ENCODE measurements at places on chromosomes 2 and 18.

DNA sequence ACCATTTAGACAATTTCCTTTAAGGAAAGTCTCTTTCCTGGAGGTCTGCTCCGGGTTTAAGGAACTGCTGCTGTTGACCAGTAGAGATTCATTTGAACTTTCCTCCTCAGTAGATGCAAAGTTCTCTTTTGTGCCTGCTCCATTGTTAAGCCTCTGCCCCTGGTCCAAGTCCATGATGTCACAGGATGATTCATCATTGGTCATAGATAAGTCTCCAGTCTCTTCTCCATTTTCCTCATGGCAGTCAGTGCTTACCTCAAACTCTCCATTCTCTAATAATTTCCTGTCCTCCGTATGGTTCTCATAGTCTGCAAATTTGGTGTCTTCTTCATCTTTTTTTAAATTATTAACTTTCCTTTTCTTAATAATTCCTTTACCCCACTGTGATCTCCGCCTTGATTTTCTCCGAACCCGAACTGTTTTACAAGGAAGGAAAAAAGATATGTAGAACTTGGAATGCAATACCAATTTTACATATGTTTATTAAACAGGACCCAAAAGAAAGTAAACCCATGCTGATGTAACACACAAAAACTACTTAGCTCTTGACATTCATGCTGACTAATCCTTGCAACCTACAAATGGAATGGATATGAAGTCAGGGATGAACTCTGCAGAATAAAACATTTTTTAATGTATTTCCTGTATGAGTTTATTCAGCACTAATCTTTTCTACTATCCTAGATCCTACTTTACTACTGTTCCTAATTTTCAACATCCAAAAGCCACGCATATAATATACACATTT is 169.1 kb downstream of the ATAD2B start:
- DNase-seq: no peak

DNA sequence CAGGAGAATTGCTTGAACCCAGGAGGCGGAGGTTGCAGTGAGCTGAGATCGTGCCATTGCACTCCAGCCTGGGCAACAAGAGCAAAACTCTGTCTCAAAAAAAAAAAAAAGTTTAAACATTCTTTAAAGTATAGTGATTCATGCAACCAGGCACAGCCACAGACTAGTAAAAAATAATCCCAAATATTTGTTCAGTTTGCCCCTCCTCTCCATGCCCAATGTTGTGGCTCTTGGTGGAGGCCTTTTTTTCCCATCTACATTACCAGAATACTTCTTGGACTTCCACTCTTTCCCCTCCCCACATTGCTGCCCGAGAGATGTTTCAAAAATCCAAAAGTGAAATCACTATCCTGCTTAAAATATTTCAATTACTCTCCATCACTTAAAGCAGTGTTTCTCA is 5.1 kb upstream of the MALT1 start:
- DNase-seq: no peak

- DNase-seq: no peak
These were observed 844 bp upstream of the MPV17 start for GRCh38 chr2:27323596-27324285.

- DNase-seq: no peak
These were observed 5.1 kb downstream of the SERPINB8 start for GRCh38 chr18:63974991-63975390.

GRCh38 chr2:221655300-221655699 is 83.2 kb upstream of the EPHA4 start:
- no peak for DNase-seq
